ENCODE measurements at places on chromosomes 2 and 18. TPM values are rescaled to one million over a fixed set of nuclear protein-coding genes. Genes with fewer than 3 reads are reported as not detected.

The ZNF804A gene
- polyA plus RNA-seq = 10.8 TPM

The OTOF gene
- not detected for polyA plus RNA-seq

The RUFY4 gene
- polyA plus RNA-seq = not detected

The THSD7B gene
- polyA plus RNA-seq = not detected

The MYOM1 gene
- polyA plus RNA-seq = 3.9 TPM

The HOXD13 gene
- not detected for polyA plus RNA-seq

The CLIP4 gene
- polyA plus RNA-seq = 30.5 TPM

The REEP1 gene
- polyA plus RNA-seq = 206 TPM

The CD8B gene
- not detected for polyA plus RNA-seq

The DSG4 gene
- not detected for polyA plus RNA-seq

The LOXHD1 gene
- polyA plus RNA-seq = not detected

The LDLRAD4 gene
- 9.1 TPM for polyA plus RNA-seq

The SERPINB11 gene
- not detected for polyA plus RNA-seq

The AKAIN1 gene
- 444 TPM for polyA plus RNA-seq

The ALLC gene
- 0.78 TPM for polyA plus RNA-seq

The CTAGE1 gene
- polyA plus RNA-seq = not detected

The NEU2 gene
- not detected for polyA plus RNA-seq

The EIF2AK2 gene
- 18.6 TPM for polyA plus RNA-seq

The PPIG gene
- polyA plus RNA-seq = 173 TPM

The PTCD3 gene
- 45.5 TPM for polyA plus RNA-seq
